Suppressor macrophage treated with lipopolysaccharide for 1 hour (primary cell): ENCODE measurements at places on chromosomes 7 and 10.

- DNase-seq: no peak
These were observed 91.2 kb upstream of the PARD3 start for GRCh38 chr10:34906067-34906965.

- no peak for DNase-seq
These were observed 112.1 kb downstream of the ACTR3B start for GRCh38 chr7:152871678-152872060.

DNA sequence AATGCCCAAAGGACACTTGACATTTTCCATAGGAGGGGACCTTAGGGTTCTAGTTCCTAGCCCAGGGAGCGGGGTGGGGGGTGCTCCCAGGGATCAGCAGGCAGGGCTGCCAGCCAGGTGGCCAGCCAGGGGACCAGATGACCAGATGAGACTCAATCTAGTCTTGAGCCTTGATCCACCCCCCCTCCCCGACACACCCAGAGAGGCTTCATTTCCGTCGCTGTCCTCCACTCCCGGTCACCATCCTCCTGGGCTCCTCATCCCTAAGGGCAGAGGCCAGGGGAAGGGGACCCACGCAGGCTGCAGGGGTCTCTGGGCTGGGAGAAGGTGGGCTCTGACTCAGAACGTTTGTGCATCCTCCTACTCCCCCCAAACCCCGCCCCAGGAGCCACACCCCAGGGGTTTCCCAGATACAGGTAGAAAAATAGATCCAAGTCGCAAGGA is 1.0 kb downstream of the STX1A start:
- DNase-seq: no peak

DNA sequence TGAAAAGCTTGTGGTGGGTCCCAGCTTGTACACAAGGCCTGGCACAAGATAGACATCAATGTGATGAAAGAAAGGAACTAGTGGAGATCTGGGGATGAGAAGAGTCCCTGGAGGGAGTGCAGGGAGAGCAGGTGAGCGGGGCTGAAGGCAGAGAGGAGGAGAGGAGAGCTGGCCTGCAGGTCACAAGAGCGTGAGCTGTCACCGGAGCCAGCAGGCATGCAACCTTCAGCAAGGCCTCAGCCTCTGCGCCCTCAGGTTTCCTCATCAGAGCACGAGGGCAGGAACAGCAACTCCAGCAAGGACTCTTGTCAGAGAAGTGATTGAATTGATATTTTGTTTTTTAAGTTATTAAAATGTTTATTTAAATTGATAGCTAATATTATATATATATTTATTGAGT is 188.6 kb downstream of the CXCL12 start:
- DNase-seq: no peak

DNA sequence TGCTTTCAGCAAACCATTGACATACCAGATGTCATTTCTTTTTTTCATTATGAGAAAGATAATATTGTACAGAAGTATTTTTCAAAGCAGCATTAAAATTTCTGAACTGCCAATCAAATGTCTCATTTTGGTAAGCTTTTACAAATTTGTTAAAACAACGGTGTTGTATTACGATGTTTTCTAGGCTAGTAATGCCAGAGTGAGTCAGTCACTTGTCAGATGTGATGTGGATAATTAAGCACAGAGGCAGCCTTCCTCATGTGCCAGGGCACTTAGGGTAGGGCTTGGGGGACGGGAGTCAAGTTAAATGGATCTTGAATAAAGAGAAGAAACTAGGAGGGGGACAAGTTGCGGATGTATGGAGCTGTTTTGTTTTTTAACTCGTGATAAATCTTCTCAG is 10.1 kb downstream of the PSTK start:
- DNase-seq: no peak

GRCh38 chr10:74078037-74078436 is 72.6 kb downstream of the AP3M1 start:
- DNase-seq: peak; percentile 22

- DNase-seq: peak; percentile 61
These were observed 160.8 kb downstream of the SPAG6 start for GRCh38 chr10:22505911-22506685.

GRCh38 chr10:5890452-5890915 is 441 bp downstream of the FBH1 start:
- DNase-seq: peak; percentile 72

GRCh38 chr10:116237260-116237659 is 35.7 kb downstream of the GFRA1 start:
- DNase-seq: no peak

DNA sequence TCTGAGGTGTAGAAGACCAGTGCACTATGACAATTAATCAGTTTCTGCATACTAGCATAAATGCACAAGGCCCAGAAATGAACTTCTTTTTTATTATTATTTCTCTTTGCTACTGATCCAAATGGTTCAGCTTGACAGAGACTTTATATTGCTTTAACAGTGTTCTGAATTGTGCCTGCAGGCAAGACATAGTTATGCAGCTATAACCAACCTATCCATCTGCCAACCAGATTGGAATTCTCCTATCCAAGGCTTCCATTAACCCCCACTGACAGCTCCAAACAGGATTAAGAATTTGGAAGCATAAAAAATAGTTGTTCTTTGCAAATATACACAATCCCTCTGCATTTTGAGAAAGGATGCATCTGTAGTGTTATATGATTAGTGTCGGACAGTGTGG is 98.2 kb downstream of the BTRC start:
- no peak for DNase-seq

DNA sequence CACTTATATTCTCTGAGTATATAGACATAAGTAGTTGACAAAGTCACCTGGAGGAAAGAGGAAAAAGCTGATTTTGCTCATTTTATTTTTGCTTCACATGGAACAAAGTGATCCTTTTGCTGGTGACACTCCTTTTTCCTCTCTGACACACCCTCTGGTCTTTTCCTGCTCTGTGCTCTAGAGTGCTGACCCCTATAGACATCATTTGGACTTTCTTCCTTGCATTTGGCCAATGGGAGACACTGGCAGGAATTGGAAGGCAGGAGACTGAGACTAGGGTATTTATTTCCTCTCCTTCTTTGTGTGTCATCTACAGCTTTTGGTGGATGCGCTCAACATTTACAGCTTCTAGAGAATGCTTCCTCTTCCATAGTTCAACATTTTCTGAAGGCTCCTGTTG is 1078.1 kb downstream of the SORCS1 start:
- DNase-seq: no peak

DNA sequence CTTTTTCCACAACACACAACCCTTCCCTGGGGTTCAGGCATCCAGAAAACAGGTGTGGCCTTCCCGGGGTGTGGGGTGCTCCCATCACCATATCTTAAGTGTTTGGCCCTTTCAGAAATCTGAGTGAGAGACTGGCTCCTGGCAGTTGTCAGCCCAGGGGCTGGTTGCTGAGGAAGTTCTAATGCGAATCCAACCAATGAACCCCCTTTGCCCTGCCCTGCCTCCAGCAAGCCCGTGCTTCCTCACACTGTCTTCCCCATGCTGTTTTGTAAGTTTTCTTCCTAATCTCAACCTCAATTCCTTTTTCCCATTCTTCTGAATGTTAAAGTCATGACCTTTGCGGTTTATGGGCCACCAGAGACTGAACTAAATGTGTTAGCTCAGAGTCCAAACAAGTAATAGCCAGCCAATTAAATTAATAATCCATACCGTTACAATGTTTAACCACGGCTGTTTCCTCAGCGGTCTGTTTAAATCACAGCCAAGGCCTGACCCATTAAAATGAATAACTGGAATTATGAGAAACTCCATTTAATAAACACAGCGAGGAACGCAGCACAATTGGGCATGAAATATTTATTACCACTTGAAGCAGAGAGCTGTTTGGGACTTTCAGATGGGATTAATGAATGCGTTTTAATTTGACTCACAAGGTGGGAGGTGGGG is 90.9 kb upstream of the TCF7L2 start:
- DNase-seq: peak; percentile 26

GRCh38 chr7:127317447-127317961 is 64.8 kb upstream of the GRM8 start:
- DNase-seq: no peak

GRCh38 chr7:3867863-3868262 is 566.8 kb downstream of the SDK1 start:
- no peak for DNase-seq

- no peak for DNase-seq
These were observed 49.2 kb downstream of the IQUB start for GRCh38 chr7:123485187-123485586.

DNA sequence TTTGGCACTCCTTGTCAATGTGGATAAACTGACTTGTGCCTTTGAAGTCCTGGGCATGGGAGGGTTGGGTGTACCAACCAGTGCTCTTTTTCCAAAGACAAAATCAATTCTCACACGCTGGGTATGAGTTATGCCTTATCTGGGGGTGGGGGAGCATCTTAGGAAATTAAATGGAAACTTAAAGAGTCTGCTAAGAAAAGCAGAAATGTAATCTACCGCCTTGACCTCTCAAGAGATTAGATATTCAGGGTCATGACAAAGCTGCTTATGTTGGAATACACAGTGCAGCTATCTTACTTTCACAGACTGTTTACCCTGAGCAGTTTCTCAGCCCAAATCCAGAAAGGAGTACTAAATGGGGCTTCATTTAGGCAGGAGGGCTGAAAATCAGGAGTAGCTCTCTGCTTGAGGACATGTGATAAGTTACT is 2.6 kb downstream of the MEST start:
- no peak for DNase-seq

DNA sequence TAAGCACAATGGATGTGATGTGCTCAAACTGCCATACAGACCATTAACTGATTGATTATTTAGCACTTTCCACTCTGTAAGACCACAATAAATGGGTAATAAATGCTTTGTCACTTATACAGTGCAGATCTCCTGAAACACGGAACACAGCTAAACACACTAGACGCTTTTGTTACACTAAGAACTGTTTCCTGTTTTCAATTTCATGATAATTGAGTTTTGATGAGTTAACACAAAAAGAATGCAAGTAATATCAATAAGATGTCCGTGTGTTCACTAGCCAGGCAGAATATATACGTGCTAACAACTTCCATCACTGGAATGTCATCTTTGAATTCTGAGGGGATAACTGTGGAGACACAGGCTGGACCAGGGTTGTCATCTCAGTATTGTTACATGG is 178.8 kb downstream of the SKAP2 start:
- DNase-seq: peak; percentile 36

- DNase-seq: no peak
These were observed 72.9 kb downstream of the ATE1 start for GRCh38 chr10:121854809-121855445.

DNA sequence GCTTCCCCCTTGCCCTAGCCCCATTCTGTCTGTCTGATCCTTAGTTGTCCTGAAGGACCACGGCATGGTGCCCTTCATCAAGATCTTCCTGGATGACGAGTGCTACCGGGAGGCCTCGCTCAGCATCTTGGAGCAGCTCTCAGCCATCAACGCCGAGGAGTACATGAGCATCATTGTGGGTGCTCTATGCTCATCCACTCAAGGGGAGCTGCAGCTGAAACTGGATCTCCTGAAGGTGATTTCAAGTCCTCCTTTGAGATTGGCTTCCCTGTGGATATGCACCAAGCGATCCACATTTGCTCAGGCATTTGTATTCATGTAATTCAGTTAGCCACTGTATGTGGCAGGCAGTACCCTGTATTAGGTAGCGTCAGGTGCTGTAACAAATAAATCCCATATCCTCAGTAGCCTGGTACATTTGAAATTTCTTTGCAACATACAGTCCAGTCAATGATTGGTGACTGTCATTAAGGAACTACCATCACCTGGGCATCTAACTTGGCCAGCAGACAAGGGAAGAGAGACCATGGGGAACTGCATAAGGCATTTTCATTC is 51.2 kb downstream of the WDFY4 start:
- DNase-seq: no peak

DNA sequence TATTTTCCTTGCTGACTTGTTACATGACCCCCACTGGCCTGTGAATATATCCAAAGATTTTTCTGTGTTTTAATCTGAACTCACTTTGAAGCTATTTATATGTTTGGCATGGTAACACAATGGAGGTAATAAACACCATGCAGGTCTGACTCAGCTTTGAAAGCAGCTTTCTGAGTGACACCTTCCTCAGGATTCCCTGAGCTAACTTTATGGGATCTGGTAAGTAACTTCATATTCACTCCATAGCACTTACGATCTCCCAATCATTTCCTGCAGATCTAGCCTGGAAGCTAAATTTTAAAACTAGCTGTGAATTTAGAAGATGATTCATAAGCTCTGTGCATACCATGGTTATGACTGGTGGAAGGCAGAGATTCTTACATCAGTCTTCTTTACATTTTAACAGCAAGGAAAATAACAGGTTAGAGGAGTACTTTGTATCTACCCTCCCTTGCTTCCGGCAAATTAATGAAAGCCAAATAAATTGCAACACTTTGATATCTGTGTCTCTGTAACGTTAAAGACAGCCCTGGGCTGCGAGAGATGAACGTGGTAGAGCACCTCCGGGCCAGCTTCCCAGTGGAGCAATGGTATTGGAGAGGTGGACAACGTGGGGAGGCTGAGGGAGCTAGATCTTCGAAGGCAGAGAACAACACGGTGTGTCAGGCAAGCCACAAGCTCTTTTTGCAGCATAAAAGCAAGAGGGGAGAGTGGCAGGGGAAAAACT is 170.2 kb upstream of the KLF14 start:
- peak; percentile 68 for DNase-seq

DNA sequence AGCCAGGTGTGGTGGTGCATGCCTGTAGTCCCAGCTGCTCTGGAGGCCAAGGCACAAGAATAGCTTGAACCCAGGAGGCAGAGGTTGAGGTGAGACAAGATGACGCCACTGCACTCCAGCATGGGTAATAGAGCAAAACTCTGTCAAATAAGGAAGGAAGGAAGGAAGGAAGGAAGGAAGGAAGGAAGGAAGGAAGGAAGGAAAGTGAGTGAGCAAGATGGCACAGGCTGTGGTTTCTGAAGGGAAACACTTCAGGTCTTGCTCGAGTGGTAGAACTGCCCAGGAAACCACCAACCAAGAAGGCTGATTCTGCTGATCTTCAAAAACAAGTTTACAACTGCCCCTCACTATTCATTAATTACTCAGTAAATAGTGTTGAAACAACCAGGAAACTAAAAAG is 45.2 kb downstream of the EZH2 start:
- DNase-seq: no peak

GRCh38 chr10:93879273-93879672 is 14.5 kb upstream of the SLC35G1 start:
- DNase-seq: no peak

DNA sequence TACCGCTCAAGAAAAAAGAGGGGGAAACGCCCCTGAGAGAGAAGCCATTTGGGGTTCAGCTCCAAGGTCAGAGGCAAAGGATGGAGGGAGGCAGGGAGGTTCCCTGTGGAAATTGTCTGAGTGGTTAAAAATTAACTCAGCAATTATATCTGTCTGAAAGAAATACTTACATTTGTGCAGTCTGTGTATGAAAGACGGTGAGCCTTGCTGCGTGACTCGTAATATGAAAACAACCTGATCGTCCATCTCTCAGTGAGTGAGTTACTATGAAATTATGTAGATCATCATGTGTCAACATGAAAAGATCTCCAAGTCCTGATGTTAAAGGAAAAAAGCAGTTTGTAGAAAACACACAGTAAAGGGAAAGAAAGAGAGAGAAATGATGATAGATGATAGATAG is 67.2 kb upstream of the FAM204A start:
- DNase-seq: no peak

DNA sequence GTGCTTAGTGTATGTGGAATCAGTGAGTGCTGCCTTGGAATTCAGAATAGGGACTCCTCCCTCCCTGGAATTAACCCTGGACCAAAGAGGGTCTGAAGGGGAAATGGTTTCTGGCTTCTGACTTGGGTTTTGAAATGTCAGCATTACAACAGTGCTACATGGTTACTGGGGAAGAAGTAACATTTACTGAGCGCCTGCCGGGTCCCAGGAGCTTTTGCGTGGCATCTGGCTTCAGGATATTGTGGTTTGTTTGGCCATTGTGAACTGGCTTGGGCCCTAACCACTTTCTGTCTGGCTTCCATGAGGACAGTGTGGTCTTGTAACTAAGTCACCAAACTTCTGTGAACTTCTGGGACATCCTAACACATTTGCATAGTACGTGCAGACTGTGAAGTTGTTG is 21.3 kb downstream of the TSPAN15 start:
- no peak for DNase-seq
